ENCODE measurements at places on chromosomes 2 and 18.

- no peak for DNase-seq
These were observed 413.0 kb upstream of the MYT1L start for GRCh38 chr2:2744107-2744506.

DNA sequence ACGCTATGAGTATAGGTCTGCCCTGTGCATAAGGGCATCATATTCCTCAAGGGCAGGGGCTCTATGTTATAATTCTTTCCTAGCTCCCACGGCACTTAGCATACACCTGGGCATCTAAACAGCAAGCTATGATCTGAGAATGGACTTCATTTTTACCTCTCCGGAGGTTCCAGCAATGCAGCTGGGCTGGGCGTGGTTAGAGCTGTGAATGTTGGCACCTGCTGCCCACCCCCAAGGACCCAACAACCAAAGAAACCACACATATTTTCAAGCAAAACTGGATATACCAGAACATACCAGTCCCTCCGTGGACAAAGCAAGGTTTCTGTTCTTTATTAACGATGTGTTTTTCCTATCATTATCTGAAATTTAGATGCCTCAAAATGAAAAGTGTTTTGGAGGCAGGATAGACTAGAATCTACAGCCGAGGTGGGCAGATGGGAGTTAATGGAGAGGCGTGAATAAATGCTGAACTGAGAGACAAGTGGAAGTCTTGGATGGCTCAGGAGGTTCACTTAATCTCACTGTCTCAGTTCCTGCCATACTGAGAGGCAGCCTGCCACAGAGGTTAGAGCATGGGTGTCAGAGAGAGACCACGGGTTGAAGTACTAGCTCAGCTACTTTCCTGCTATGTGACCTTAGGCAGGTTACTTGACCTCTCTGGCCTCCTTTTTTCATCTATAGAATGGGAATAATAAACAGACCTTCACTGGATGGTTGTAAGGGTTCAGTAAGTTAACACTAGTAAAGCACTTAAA, 186.6 kb upstream of the SMAD2 start:
- no peak for DNase-seq

DNA sequence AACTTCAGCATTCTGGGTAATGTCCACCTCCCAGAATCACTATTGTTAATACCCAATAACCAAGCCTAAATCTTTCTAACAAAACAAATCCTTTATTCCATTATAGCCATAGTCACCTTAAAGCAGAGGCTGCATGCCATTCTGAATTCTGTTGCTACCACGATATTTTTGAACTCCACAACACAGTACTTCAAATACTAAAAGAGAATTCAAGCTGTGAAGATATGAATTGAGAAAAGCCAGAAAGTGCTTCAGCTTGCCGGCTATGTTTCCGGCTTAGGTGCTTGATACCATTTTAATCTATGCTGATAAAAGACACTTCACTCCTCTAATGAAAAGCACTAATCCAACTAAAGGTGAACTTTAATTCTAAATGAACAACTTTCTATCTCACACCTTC, 41.3 kb downstream of the GAREM1 start:
- no peak for DNase-seq

GRCh38 chr2:181036848-181037603, 56.6 kb downstream of the UBE2E3 start:
- no peak for DNase-seq

- DNase-seq: no peak
These were observed 9.5 kb downstream of the GRHL1 start for GRCh38 chr2:9961013-9961412.

GRCh38 chr18:48994044-48994651, 43.4 kb upstream of the SMAD7 start:
- no peak for DNase-seq

DNA sequence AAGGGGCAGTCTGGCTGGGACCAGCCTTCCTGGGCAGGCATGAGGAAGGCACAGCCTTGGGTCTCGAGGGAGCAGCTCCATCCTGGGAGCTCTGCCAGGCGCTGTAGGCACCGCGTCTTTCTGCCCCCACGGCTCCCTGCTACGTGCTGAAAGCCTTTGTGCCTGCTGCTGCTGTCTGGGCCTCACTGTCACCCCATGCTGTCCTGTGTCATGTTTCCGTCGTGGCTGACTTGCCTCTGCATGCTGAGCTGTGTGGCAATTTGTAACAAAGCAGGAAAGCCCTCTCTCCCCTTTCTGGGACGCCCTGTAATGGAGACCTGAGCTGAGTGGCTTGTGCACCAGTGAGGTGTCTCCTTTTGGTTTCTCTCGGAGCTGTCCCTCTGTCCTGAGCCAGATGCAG, 152.5 kb downstream of the TSN start:
- no peak for DNase-seq

GRCh38 chr2:101011152-101011551, 9.1 kb downstream of the RPL31 start:
- DNase-seq: no peak

DNA sequence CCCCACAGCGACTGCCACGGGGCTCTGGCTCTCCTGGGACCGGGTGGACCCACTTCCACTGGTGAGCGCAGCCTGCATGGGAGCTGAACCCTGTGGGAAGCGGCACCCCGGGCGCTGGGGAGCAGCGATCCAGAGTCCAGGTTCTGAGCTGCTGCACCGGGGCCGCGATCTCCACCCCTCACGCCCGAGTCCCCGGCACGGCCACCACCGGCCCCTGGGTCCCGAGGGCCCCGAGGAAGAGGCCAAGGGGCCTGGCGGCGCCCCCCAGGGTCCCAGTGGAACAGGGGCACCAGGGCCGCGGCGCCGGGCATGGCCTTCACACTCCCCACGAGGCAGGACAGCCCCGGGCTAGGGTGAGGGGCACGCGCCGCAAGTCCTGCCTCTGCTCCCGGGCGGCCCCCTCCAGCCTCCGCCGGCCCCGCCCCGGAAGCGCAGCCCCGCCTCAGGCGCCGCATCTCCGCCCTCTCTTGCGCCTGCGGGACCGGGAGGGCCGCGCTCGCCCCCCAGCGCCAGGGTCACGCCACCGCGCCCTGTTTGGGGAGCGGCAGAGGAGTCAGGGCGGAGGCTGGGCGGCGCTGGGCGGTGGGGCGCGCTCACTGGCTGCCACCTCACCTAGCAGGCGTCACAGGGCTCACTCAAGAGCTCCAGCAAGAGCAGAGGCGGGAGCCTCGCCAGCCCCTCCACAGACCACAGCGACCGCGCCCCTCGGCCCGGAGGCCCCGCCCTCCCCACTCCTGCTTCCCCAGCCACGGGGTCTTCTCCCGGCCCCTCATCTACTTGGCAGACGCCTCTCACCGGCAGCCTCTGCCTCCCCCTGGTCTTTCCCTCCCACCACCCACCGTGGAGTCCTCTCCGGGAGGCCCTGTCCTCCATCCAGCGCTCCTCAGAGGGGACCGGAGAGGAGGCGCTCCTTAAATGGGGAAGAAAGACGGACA, 26.8 kb downstream of the THAP4 start:
- peak; percentile 79 for DNase-seq

- no peak for DNase-seq
These were observed 209.0 kb upstream of the PARD3B start for GRCh38 chr2:204336153-204336744.

GRCh38 chr18:11654736-11655605, 34.1 kb upstream of the GNAL start:
- no peak for DNase-seq

GRCh38 chr2:222955008-222955407, 94.2 kb downstream of the ACSL3 start:
- DNase-seq: no peak

DNA sequence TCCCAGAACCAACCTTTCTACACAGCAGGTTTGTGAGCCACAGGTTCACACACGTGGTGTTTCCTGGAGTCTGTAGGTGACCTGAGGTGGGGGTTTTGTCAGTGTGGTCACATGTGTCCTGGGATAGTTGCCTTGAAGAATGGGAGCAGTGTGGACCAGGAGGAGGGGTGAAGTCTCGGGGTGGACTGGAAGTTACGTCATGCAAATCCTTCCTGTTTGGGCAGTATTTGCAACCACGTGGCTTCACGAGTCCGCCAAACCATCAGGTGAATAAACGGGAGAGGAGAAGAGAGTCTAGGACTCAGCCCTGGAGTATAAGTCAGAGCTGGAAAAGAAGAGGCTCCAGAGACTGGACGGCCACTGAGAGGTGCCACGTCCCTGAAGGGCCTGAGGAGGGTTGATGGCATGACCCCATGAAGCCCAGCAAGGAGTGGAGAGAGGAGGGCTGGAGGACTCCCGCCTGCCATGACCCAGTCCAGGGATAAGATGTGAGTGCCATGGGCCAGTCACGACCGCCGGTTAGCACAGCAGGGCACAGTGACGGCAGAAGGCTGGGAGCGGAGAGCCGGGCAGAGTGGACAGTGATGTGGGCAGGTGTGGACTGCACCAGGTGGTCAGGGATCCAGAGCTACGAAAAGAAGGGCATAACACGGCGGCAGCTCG, 16.5 kb downstream of the LPIN1 start:
- DNase-seq: no peak

All from stimulated activated CD8-positive, alpha-beta memory T cell treated with anti-CD3 and anti-CD28 coated beads, Interleukin-4, amount 100 ng/mL, for 1 hour (primary cell).